ENCODE measurements at places on chromosomes 7 and 10.

DNA sequence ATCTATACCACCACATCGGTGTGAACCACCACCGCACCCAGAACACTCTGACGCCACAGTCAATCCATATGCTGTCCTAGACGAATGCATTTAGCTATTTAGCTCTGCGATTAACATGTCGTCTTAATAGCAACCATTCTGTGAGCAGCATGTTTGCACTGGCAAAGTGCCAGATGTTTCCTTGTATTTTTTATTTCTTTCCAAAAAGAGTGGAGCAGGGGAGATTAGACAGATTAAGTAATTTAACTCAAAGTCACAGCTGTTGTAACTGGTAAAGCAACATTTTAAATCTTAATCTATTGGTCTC, 57.0 kb upstream of the ARL4A start:
- DNase-seq = no peak

- DNase-seq = peak; percentile 34
Measured at GRCh38 chr7:121530227-121531174, 134.4 kb upstream of the FAM3C start.

GRCh38 chr10:69459893-69460575, 8.8 kb downstream of the TSPAN15 start:
- no peak for DNase-seq

DNA sequence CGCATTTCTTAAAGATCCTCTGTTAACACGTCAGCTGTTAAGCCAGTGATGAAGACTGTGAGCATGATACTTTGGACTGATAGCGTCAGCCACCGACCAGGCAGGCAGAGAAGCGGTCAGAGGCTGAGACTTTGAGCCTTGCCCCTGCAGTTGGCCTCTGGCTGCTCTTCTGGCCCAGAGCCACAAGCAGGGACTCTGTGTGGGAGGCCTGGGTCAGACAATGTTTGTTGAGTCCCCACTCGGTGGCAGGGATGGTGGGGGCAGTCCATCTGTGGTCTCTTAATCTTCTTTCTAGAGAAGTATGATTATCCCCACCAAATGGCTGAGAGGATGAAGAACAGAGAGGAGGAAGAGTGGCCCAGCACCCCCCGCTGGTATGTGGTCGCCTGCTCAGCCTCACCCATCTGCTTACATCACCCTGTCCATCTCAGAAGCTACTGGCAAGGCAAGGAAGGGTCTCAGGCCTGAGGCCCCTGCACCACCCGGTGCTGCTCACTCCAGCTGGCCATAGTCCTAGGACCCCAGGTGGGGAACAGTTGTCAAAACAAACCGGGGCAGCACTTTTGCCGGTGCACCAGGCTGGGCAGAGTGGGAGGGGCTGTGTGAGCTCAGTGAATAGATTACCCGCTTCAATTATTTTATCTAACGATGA, 202.9 kb downstream of the GRID1 start:
- no peak for DNase-seq

GRCh38 chr7:25456467-25457171, 228.3 kb upstream of the NPVF start:
- no peak for DNase-seq

DNA sequence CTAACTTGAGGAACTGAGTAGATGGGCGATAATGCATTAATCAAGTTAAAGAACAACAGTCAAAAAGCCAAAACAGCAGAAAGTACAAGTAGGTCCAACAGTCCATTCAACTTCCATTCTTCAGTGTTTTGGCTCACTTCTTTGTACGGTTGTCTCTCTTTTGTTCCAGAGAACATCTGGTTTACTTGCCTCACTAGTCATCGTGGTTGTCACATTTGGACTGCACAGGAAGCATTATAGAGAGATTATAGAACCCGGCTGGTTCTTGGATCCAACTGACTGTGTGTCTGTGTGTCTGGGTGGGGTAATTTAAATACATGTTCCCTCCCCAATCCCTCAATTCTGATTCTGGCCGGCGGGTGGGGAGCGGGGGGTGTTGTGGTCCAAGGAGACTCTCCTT, 1.8 kb upstream of the CEP41 start:
- DNase-seq = no peak

GRCh38 chr7:134368851-134369544, 52.3 kb upstream of the SLC35B4 start:
- no peak for DNase-seq

DNA sequence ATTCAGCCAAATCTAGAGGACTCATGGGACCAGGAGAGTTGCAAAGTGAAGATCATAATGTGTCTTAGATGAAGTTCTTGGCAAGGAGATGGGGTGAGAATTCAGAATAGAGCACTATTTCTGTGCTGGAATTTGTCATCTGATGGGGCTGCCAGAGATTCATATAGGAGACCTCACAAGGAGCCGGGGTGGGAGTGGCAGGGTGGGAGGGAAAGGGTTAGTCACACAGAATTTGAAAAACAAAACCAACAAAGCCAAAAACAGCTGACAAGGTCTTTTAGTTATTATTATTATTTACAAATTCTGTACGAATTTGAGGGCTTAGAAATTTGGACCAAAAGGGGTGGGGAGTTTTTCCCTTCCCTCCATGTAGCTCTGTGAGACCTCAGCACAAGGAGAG, 1.7 kb downstream of the SLC13A1 start:
- no peak for DNase-seq

DNA sequence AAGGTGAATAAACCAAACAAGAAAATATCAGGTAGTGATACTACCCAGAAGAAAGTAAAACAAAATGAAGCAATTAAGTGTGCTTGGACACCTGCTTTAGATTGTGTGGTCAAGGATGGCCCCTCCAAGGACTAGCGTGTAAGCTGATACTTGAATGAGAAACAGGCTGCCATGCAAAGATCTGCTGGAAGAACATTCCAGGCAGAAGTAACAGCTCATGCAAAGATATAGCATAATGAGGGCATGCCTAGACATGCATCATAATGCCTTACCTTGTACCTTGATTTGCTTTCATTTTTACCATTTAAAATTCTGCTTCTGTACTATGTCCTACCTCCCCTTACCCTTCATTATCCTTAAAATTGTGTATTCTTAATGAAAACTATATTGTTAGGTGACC, 74.8 kb upstream of the HDAC9 start:
- DNase-seq = no peak

DNA sequence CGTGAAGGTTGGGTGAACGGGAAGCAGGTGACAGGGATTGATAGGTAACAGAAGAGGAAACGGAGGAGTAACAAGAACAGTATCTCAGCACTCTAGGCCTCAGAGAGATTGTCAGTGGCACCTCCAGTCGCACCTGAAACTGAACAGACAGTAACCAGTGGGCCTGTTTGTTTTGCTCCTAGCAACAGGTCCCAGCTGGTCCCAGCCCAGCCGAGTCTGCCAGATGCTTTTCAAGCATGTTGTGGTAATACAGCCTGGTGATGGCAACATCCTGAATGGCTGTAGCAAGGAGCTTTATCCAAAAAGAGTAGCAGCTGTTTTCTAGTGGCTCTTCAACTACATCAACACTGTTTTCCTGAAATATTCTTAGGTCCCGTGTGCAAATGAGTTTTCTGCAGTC, 4.7 kb downstream of the CACNB2 start:
- DNase-seq = no peak

GRCh38 chr10:123069246-123069986, 60.6 kb downstream of the ACADSB start:
- no peak for DNase-seq

DNA sequence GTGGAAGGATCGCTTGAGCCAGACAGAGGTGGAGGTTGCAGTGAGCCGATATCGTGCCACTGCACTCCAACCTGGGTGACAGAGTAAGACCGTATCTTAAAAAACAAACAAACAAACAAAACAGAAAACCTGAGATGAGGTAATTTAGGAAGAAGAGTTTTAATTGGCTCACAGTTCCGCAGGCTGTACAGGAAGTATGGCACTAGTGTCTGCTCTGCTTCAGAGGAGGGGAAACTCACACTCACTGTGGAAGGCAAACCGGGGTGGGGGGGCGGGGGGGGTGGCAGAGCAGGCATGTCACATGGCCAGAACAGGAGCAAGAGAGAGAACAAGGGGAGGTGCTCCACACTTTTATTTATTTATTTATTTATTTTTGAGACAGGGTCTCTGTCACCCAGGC, 5.1 kb downstream of the UBE2D4 start:
- no peak for DNase-seq

DNA sequence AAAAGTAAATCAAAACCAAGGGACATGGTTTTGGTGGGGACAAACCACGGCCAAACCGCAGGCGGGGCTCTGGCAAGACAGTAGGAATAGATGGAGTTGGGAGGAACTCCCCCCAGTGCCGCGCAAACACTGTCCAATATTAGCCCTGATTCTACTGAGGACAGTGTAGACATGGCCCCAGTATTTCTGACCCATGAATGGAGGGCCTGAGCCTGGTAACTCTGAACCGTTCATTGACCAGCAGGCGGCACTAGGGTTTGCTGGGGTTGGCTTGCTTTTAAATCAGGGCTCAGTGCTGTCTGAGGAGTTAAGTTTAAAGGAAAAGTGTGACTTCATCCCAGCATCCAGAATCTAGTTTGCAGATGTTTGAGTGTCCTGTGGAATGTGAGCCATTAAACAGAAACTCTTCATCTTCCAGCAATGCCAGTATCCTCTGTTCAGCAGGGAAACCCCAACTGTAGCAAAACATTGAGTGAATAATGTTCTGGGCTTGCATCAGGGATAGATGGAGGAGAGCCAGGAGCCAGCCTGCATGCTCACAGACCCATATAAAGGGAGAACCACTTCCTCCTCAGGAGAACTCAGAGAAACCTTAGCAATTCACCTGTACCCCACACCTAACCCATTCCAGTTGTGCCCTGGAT, 147.4 kb upstream of the PRSS58 start:
- DNase-seq = no peak

GRCh38 chr10:131178521-131179331, 132.8 kb downstream of the TCERG1L start:
- no peak for DNase-seq

DNA sequence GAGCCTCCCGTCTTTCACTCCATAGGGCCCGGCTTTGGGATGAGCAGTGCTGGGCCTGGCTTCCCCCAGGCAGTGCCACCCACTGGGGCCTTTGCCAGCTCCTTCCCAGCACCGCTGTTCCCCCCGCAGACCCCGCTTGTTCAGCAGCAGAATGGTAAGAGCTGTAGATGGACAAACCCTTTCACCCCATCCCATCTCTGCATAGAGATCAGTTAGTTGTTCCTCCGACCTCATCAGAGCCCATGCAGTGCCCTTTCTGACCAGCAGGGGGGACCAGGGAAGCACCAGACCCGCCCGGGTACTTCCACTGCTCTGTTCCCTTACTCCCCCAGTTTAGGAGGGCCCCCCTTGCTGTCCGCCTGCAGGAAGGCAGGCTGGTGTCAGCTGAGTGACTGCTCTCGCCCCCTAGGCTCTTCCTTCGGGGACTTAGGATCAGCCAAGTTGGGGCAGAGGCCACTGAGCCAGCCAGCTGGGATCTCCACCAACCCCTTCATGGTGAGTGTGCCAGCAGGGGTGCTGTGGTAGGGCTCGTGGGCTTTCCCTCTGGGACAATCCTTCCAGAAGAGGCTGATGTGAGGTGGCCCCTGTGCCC, 9.8 kb downstream of the SAP25 start:
- DNase-seq = peak; percentile 76

- no peak for DNase-seq
Measured at GRCh38 chr10:110073896-110074295, 66.1 kb downstream of the ADD3 start.

- DNase-seq = no peak
Measured at GRCh38 chr10:97050205-97050745, 135.5 kb downstream of the SLIT1 start.

DNA sequence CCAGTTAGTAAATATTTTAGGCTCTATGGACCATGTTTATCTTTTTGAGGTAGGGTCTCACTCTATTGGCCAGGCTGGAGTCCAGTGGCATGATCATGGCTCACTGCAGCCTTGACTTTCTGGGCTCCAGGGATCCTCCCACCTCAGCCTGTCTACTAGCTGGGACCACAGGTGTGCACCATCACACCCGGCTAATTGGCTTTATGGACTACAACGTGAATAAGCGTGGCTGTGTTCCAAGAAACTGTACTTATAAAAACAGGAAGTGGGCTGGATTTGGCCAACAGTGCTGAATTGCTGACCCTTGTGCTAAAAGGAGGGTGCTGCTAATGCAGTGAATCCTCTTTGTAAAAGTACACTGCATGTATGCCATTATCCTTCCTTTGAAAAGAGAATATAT, 111.7 kb upstream of the CDK13 start:
- no peak for DNase-seq

GRCh38 chr10:67521546-67521945, 174.4 kb downstream of the CTNNA3 start:
- DNase-seq = no peak

DNA sequence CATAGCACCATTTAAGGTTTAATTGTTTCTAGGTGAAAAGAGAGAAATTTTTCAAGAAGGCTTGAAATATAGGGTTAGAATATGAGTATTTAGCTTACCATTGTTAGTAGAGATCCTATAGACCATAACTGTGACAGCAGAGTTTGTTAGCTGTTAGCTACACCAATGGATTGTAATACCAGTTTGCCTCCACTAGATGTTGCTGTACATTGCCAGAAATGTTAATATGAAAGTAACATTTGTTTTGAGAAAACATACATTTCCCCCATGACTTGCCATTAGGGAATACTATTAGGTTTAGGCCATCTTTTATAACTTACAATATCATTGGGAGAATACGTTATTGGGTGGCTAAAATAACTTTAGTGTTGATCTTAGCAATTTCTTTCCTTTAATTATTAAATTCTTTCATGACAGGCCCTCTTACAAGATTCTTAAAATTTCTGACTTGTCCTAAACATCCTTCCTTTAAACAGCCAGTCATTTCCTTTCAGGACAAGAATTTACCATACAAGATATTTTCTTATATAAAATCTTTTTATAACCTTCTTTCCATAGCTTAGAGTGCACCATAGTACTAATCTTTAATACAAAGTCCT, 39.5 kb downstream of the ZNF117 start:
- no peak for DNase-seq

GRCh38 chr7:22864301-22864700, 41.7 kb upstream of the TOMM7 start:
- no peak for DNase-seq

DNA sequence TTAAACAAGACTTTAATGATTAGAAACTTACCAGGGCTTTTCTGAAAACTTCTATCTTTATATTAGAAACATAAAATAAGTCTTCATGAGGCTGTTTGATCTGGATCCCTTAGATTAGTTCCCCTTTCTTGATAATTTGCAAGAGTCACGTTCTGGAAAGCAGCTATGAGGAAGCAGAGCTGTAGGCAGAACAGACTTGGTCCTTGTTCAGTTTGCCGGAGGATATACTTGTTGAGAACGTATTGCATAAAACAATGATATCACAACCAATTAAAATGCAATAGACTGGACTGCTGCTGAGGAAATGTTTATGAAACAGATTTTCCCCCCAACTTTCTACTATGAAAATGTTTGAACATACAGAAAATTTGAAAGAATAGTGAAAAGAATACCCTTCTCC, 2.8 kb downstream of the SAMD9L start:
- no peak for DNase-seq

DNA sequence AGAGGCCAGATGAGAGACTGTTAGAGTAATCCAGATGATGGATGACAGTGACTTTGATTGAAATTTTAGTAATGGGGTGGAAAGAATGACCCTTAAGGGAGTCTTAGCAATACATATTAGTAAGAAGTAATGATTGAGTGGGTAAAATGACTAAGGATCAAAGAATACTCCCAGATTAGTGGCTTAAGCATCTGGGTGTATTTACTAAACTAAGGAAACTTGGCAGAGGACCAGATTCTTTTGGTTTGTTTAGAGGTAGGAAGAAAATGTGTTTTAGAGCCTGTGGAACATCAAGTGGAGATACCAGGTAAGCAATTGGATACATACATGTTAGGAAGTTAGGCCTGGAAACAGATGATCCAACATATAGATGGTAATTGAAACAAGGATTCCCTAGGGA, 58.8 kb upstream of the ADRA2A start:
- no peak for DNase-seq

- no peak for DNase-seq
Measured at GRCh38 chr7:15345216-15345615, 216.6 kb downstream of the AGMO start.
